Fibroblast of skin of scalp (primary cell): ENCODE measurements at places on chromosomes 1 and 21.

DNA sequence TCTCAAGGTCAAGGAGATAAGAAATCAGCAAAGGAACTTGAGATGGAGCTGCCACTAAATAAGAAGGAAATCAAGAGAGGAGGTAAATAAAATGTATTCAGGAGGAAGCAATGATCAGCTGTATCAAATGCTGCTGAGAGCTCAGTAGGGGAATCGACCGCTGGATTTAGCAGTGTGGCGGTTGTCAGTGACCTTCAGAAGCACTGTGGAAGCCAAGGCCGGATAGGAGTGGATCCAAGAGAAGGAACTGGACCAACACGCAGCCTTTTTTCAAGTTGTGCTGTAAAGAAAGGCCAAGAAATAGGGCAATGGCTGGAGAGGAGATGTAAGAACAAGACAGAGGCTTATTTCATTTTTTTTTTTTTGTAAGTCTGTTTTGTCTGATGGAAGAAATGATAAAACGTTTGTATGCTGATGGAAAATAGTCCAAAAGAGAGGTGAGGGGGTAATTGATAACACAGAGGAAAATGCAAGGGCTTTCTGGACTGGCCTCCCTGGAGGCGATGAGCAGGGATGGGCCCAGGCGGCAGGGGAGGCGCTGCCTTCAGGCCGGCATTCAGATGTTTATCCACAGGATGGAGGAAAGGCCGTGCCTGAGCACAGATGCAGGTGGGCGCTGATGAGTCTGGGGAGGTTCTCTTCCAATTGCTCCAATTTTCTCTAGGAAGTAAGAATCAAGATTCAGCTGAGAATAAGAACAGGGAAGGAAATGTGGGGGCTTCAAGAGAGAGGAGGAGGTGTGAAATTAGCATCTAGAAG lies 17.5 kb upstream of the FAM43B start:
- no peak for DNase-seq

GRCh38 chr1:29470788-29471119 lies 234.4 kb downstream of the PTPRU start:
- DNase-seq, result no peak

DNA sequence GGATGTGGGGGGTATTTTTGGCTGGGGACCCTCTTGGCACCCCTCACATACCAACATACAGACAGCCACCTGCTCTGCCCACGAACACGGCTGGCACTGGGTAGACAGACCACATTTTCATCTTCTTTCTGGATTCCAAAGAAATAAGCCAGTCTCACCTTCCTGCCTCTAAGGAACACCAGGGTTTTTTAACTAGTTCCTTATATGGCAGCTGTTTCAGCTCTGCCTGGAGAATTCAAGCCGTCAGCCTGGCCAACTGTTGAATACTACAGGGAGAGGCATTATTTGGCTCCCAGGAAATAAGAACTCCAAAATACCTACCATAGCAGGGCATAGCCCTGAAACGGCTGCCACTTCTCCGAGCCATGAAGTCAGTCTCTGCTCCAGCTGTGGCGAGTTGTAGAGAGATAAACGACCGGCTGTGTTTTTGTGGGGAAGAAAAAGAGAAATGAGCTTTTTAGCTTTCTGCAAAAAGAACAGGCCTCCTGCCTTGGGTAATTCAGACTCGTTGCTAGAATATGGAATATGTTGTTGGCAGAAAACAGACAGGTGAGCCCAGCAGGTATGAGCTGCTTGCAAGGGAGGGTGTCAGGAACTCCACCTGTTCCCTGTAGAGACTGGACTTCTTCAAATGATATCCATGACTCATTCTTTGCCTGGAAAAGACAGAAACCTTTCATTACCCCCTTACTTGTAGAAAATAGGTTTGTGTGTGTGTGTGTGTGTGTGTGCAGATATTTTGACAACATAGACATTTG lies 51.8 kb downstream of the MT1HL1 start:
- DNase-seq, result no peak

GRCh38 chr1:13829152-13829769 lies 129.3 kb downstream of the PRDM2 start:
- DNase-seq, result no peak
